ENCODE measurements at places on chromosomes 6 and 20. TPM values are rescaled to one million over a fixed set of nuclear protein-coding genes. Genes with fewer than 3 reads are reported as not detected.

DNA sequence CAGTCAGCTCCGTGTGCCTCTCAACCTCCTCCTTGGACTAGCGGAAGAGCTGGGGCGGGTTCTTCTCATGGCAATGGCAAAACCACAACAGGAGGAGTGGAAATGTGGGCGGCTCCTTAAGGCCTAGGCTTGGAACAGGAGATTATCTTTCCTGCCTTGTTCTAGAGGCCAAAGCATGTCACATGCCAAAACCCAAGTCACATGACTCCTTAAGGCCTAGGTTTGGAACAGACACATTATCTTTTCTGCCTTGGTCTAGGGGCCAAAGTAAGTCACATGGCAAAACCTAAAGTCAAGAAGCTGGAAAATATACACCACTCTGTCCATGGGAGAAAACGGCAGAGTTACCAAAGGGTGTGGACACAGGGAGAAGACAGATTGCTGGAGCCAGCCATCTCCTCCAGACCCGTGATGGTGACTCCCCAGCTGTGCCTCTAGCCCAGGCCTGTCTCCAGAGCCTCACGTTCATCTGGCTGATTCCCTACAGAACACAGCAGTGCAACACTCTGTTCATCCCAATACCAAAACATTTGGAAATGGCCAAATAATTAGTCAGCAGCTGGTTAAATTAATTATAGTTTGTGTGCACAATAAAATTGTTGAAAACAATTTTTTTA, 34.2 kb downstream of the ANKRD60 start:
- no peak for DNase-seq

GRCh38 chr6:30818391-30818841, 65.9 kb upstream of the DDR1 start:
- no peak for DNase-seq

- DNase-seq, result no peak
These were observed 2.4 kb downstream of the GMEB2 start for GRCh38 chr20:63624486-63624885.

GRCh38 chr6:139954463-139955071, 580.1 kb upstream of the CITED2 start:
- DNase-seq, result no peak

- DNase-seq, result no peak
These were observed 78.0 kb downstream of the SLC22A3 start for GRCh38 chr6:160426136-160426535.

Gene PDYN
- total RNA-seq, result not detected

Gene PRR18
- not detected for total RNA-seq

Gene SOBP
- 26.9 TPM for total RNA-seq
